ENCODE measurements at places on chromosomes 1 and 21.

DNA sequence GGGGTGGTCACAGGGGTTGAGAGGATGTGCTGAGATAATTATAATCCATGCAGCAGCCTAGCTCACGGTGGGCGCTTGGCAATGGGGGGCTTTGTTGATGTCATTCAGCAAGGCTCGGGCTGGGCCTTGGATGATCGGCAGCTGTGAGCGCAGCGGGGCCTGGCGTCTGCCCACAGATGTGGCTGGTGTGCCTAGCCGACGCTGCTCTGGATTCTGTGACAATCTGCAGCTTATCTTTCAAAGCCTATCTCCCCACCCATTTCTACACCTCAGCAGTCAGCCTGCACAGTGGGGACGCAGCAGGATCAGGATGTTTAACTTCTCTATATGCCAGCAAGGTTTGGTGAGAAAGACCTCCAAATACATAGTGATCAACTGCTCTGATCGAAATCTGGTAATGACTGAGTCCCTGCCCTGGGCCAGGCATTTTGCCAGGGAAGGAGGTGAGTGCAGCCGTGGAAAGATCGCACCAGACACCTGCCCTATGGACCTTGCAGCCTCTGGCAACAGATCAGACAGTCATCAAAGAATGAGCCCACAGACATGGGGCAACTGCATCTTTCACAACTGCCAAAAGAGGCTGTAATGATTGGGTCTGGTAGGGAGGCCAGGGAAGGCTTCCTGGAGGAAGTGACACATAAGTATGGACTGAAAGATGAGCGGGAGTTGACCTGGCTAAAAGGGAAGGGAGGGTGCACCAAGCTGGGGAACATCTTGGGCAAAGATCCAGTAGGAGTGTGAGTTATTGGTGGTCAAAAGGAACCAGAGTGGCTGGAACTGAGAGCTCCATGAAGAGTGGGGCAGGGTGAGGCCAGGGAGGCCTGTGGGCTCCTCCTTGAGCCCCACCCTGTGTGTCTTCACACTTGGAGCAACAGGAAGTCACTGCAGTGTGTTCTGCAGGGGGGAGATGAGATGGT, 35.3 kb downstream of the EPHB2 start:
- no peak for DNase-seq

DNA sequence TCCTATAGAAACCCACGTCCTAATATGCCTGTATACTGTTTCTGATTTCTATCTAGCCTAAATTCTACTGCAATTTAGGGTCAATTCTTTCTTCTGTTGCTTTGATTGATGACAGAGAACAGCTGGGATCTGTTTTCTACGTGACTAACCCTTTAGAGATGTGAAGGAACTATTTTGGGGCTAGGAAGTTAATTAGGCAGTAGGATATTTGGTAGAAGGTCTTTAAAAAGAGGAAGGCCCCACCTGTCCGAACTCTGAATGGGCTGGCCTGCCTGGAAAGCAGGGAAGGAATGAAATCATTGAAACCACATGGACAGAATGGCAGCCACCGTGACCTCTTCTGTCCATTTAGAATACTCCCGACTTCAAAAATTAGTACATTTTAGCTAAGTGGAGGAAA, 21.0 kb downstream of the EIF2D start:
- DNase-seq: no peak

DNA sequence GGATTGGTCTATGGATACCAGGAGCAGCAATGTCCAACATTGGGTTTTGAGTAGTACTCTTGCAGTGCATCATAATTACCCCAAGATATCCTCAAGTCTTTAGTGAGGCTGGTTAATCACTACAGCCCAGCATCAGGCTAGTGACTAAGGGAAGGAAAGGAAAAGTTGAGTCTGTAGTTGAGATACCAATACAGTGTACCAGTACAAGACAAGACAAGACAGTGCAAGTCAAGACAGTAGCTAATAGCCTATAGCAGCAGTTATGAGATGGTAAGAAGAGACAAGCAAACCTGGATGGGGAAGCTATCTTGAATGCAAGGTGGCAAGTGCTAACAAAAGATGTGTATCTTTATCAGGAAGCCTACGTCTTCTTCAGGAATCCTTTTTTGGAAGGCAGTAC, 13.3 kb upstream of the GNG12 start:
- DNase-seq: no peak

DNA sequence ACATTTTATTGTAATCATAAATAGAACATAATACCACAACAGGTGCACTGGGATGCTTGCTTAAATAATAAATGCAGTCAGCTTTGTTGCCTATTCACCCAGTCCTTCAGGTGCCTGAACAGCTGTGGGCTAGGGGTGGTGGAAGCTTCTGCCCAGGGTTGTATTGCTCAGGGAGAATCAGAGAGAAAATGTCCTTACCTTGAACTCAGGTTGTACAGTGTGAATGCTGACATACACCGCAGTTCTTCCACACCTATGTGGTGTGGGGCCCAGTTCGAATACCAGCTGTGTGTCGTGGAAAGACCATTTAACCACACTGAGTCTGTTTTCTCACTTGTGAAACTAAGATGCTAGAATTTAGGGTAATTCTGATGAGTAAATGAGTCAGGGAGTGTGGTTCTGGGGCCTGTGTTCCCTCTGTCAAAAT, 115.7 kb upstream of the ATP1A1 start:
- no peak for DNase-seq

GRCh38 chr1:230037261-230037660, 29.8 kb upstream of the GALNT2 start:
- no peak for DNase-seq
